Stimulated activated CD4-positive, alpha-beta T cell treated with anti-CD3 and anti-CD28 coated beads, Interleukin-12 subunit alpha, Interleukin-12 subunit beta, amount 100 ng/mL, for 4 hours (primary cell): ENCODE measurements at places on chromosomes 4 and X.

GRCh38 chrX:69032601-69033000 is 132.7 kb downstream of the PJA1 start:
- DNase-seq: no peak

GRCh38 chrX:42247241-42247640 is 323.9 kb upstream of the CASK start:
- DNase-seq: no peak

GRCh38 chrX:116378961-116379360 is 57.4 kb upstream of the SLC6A14 start:
- no peak for DNase-seq

DNA sequence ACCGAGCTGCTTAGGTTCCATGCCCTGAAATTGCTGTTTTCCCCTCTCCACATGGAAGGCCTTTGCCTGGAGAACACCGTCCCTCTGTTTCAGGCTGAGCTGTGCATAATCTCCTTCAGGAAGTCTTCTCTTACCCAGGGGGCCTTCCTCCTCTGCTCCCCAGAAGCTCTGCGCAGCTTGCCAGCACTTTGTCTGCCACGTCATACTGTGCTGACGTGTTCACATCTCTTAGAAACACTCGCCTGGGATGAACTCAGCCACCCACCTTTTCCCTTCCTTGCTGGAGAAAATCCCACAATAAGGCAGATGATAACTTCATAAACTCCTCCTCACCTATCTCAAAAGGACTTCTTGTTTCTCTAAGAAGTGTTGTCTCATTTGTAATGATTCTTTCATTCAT is 110.7 kb downstream of the ARHGAP10 start:
- DNase-seq: no peak

DNA sequence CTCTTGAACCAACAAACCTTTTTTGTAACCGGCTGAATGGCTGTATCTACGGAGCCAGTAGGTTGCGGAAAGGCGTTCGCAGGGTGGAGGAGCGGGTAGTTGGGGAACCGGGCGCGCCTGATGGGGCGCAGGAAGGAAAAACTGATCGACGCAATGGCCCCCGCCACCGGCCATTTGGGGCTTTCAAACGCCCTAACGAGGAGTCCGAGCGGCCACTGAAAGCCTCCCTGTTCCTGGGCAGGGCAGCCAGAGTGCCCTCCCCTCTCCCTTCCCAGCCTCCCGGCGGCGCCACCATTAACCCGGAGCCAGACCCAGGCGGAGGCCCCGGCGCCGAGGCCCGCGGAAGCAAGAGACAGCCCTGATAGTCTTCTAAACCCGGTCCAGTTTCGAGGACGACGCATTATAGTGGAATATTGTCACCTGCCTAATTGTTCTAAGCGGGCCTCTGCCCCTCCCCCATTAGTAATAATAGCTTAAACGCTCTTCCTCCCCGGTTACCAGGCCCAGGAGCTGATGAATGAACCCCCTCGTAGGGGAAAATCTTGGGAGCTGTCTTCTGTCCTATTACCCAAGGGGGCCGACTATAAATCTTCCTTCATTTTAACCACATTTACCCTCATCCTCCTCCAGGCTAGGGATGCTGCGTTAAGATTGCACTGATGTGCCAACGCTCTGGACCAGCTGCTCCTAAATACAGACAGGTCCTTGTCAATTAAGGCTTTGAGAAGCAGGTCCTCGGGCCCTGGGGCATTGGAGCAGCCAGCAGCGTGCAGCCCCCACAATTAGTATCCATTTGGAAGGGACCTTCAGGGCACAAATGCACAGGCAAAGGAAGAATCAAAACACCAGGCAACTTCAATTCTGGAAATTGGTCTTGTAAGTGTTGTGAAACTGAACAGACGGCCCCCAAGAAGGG is 61.6 kb upstream of the TMEM33 start:
- DNase-seq: no peak

DNA sequence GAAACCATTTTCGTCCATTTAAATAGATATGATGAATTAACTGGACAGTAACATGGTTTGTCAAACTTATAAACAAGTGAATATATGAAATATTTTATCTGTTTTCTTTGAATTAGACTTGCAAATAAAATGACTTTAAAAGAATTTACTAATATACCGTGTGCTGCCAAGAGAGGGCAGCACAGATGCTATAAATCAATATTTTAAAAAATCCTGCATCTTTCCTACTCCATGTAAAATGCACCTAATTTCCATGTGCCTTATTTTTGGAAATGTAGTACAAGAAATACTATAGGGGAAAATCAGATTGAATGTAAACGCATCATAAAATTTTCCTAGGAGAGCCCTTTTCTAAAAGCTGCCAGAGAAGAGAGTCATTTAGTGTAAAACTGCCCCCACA is 62.2 kb downstream of the PRKX start:
- no peak for DNase-seq

- no peak for DNase-seq
Observed at GRCh38 chrX:95893636-95894035, 791.0 kb upstream of the DIAPH2 start.

- no peak for DNase-seq
Observed at GRCh38 chr4:138669479-138670315, 345.9 kb upstream of the NOCT start.

- DNase-seq: no peak
Observed at GRCh38 chr4:172521248-172521647, 647.4 kb upstream of the GALNT7 start.

GRCh38 chrX:40247382-40247781 is 149.6 kb upstream of the BCOR start:
- DNase-seq: no peak

DNA sequence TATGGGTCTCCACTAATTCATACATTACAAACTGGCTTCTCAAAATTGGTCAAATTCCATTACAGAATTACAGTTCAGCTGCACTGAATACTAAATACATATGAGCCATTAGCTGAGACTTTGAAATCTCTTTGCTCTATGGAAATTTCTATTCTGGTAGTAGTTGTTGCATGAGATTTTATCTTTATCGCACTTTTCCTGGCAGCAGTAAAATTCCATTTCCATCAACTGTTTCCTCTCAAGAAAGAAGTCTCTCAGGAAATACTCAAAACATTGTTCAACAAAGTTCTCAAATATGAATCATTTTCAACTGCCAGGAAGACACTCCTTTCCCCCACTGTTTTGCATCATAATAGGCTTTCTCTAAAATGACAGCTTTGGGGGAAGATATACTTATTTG is 51.3 kb downstream of the ATP11C start:
- no peak for DNase-seq

GRCh38 chr4:40621229-40621591 is 8.5 kb downstream of the RBM47 start:
- no peak for DNase-seq

GRCh38 chr4:1336088-1336491 is 10.9 kb upstream of the UVSSA start:
- DNase-seq: no peak

DNA sequence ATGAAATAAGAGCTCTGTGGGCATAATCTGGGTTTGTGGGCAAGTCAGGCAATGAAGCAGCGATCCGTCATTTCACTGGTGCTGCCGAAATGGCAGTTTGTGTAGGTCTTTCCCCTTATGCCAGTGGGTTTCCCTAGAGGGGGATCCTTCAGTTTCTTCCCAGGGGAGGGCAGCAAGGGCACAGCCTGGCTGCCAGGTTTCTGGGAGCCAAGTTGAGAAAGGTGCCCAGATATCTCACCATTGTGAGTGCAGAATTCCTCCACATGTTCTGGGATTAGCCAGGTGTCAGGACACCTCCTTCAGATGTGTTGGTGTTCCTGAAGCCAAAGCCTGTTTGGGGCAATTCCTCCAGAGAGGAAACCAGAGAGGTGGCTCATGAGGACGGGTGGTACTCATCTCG is 28.0 kb downstream of the MSX1 start:
- no peak for DNase-seq
